Renal cortex interstitium (tissue), 15 donors: ENCODE measurements at places on chromosomes 3 and 15. TPM values are rescaled to one million over a fixed set of nuclear protein-coding genes. Genes with fewer than 3 reads are reported as not detected.

TMC3 gene
- 0.11 TPM for polyA plus RNA-seq

- no peak for DNase-seq
Observed at GRCh38 chr3:186283651-186284348, 78.2 kb downstream of the DGKG start.

DNA sequence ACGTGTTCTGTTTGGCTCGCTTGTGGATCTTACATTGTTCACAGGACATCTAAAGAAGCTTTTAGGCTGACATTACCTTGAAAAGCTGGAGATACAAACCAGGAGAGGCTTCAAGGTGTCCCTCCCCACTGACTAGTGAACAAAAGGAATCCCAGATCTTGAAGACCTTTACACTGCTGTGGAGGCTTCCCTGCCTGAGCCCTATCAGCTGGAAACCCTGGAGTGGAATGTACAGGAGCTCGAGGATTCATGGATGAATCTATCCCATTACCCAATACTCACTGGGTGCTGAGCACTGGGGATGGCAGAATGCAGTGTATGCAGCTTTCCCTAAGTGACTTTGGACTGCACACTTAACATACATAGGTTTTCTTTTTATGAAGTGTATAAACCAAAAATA lies 82.3 kb upstream of the MFGE8 start:
- DNase-seq = no peak

GRCh38 chr3:156389449-156389950 lies 165.4 kb downstream of the SSR3 start:
- no peak for DNase-seq

DNA sequence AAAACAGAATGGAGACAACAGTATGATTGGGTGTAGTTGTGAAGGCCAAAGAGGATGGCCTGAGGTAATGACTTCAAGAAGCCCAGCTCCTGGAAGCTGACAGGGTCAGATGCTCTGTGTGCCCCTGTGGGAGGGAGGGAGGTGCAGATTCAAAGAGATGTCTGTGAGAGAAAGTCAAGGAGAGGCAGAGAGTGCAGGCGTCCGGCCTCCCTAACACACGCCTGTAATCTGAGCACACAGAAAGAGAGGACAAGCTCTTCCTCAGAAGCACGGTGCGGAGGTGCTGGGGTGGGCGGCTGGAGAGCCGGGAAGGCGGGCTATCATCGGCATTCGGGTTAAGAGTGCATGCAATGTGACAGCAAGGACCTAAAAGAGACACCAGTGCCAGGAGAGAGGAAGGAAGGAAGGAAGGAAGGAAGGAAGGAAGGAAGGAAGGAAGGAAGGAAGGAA lies 238.2 kb upstream of the HES1 start:
- DNase-seq = no peak

GRCh38 chr3:71494212-71494611 lies 89.3 kb downstream of the FOXP1 start:
- no peak for DNase-seq

GRCh38 chr15:68637767-68638404 lies 59.1 kb downstream of the CORO2B start:
- DNase-seq = peak; percentile 44

DNA sequence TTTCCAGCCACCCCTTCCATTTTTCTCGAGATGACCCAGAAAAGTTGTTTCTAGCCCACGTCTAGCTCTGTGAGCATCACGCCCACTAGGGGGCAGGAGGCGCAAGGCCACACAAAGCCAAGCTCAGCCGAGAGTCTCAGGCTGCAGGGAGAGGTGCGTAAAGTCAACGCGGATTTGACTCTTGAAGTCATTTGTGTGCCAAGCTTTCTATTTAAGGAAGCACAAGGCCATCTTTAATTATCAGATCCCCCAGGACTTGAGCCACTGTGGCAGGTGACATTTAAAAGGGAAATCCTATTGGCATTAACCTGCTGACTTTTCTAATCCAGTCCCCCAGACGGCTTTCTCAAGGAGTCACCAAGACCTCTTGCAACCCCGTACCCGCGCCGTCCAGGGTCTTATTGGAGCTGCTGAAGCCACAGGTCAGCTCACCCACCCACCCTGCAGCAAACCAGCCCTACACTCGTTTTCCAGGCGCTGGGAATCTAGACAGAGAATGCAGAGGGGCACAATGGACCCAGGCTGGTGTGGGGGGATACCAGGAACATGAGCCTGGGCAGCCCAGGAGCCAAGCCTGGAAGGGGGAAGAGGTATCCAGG lies 62.1 kb downstream of the CAPN7 start:
- peak; percentile 77 for DNase-seq

SI gene
- 0.29 TPM for polyA plus RNA-seq

GRCh38 chr3:71247221-71247957 lies 336.1 kb downstream of the FOXP1 start:
- DNase-seq = no peak

NMNAT3 gene
- polyA plus RNA-seq = 9.3 TPM

- DNase-seq = no peak
Observed at GRCh38 chr3:72299321-72299802, 514.4 kb upstream of the PROK2 start.
